ENCODE measurements at places on chromosomes 3 and 15.

DNA sequence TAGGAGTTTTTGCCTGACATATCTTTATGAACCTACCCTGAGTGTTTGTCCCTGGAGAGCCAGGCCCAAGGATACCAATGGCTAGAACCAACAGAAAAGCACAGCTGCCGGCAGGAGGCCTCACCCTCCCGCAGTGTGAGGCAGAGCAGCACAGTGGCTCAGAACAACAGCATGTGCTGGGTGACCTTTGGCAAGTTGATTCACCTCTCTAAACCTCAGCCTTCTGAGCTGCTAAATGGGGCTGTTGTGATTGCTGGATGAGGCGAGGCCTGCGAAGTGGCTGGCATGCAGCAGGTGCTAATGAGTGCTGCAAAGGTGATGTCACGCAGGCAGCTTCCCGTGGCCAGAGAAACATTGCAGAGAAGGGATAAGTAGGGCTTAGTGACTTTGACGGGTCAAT lies 23.3 kb downstream of the IDH2 start:
- peak overlapping the region; percentile 72 for H3K27ac ChIP-seq
- no peak overlapping the region for H3K4me3 ChIP-seq
- peaks cover 66% of the 10 kb centered on the region for H3K36me3 ChIP-seq
- H3K4me1 ChIP-seq = peaks cover 14% of the 10 kb centered on the region
- DNase-seq = no peak
- H3K27me3 ChIP-seq = no peaks in the 10 kb centered on the region

DNA sequence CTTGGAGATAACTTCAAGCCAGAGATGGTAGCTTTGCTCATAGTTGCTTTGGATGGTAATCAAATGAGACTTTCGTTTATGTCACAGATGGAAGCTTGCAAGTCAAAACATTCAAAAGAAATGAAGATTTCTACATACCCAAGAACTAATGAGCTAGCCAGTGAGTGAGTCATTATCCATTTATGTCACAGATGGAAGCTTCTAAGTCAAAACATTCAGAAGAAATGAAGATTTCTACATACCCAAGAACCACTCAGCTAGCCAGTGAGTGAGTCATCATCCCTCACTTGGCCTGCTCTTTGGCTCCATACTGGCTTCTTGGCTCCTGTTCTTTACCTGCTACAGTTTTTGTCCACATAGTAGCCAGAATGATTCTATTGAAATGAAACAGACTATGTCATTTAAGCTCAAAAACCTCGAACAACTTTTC lies 559.8 kb upstream of the CBLB start:
- no peaks in the 10 kb centered on the region for H3K27me3 ChIP-seq
- peak overlapping the region; percentile 97 for H3K27ac ChIP-seq
- peaks cover 25% of the 10 kb centered on the region for H3K36me3 ChIP-seq
- DNase-seq = no peak
- peaks cover 57% of the 10 kb centered on the region for H3K4me1 ChIP-seq

- no peak for DNase-seq
- H3K4me1 ChIP-seq = no peaks in the 10 kb centered on the region
- no peaks in the 10 kb centered on the region for H3K27me3 ChIP-seq
- H3K4me3 ChIP-seq = no peak overlapping the region
Observed at GRCh38 chr3:121096953-121097352, 188.9 kb downstream of the STXBP5L start.

DNA sequence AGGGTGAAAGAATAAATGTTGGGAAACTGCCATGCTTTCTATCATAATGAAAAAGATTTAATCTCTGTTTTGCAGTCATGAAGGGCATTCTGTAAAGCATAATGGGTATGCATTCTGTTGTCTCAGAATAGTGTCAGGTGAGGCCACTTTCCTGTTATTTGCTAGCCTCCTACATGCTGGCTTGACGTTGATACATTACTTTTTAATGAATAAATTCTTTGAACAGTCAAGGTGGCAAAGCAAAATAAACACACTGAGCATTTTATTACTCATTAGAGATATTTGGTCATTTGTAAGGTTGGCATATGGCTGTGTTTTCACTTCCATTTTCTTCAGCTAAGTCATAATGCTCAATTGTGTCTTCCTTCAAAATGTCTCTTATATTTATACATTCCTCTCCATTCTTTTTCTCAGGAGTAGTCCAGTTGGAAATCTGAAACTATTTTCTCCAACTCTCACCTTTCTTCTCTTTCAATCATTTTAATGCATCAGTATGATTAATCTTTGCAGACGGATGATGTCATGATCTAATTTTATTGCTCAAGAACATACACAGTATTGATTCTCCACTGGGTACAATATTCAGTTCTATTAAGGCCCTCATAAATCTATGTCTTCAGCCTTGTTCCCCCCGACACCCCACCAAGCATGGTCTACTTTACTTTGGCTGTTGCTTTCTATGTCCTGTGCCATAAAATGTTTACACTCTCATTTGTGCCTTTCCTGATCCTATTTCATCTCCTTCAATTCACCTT lies 290.7 kb downstream of the GBE1 start:
- H3K4me1 ChIP-seq = no peaks in the 10 kb centered on the region
- DNase-seq = no peak
- H3K4me3 ChIP-seq = no peak overlapping the region
- H3K27me3 ChIP-seq = no peaks in the 10 kb centered on the region
- H3K36me3 ChIP-seq = no peaks in the 10 kb centered on the region

DNA sequence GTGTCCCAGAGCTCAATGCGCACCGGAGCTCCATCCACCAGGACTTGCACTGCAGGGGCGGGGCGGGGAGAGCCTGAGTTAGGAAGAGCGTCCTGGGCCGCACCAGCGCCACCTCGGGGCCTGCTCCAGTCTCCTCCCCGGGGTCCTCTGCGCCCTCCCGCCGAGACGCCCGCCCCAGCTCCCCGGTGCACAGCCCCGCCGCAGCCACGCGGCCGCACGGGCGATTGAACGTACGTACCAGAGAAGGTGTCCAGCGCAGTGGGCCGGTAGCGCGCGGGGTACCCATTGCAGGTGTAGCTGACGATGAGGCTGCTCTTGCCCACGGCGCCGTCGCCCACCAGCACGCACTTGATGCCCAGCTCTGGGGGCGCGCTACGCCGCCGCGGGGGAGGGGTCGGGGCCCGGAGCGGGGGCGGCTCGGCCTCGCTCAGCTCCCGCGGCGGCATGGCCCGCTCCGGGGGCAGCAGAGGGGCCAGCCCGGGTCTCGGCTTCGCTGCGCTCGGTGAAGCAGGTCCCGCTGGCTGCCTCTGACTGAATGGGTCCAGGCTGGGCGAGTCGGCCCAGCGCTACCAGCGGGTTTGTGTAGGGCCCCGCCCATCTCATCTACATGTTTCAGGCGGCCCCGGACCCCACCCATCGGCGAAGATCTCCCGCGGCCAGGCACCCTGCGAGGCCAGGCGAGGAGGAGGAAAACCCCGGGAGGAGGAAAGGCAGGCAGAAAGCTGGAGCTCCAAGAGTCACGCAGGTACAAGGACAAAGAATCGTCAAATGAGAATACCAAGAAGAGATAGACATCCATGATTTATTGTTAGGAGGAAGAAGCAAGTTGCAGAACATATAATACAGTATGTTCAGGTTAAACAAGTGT lies at the start of gene RHOV:
TSS of gene RHOV (minus strand) at position 541 of the 868 bp plus-strand sequence. CDS start at position 446, 95 bp downstream.
- H3K36me3 ChIP-seq = no peaks in the 10 kb centered on the region
- DNase-seq = peak; percentile 72
- H3K4me3 ChIP-seq = peak within 1 kb of the TSS; percentile 73
- H3K27ac ChIP-seq = no peak within 1 kb of the TSS
- peaks cover 13% of the 10 kb centered on the region for H3K27me3 ChIP-seq

GRCh38 chr3:46297658-46298423 lies 55.6 kb downstream of the CCR3 start:
- H3K27ac ChIP-seq = no peak overlapping the region
- peaks cover 17% of the 10 kb centered on the region for H3K27me3 ChIP-seq

DNA sequence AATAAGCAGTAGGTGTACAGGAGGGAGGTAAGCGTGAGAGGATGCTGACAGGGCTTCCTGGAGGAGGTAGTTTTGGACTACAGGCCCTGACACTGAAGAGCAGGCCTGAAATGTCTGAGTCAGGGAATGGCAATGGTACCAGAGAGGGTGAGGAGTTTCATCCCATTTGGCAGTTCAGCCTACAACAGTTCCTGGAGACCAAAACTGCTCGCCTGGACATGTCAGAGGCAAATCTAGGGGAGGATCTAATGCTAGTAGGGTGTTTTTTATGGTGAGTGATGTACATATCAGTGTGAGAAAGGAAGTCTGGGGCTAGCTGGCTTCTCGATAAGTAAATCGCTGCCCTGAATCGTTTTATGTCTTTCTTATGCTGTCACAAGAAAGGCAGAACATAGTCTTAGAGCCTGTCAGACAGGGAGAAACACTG lies 13.8 kb upstream of the TNFSF10 start:
- H3K36me3 ChIP-seq = no peaks in the 10 kb centered on the region
- H3K4me3 ChIP-seq = no peak overlapping the region
- peak overlapping the region; percentile 78 for H3K27ac ChIP-seq
- DNase-seq = no peak
- no peaks in the 10 kb centered on the region for H3K27me3 ChIP-seq

GRCh38 chr3:158313338-158313927 lies 203.5 kb downstream of the RSRC1 start:
- H3K4me1 ChIP-seq = no peaks in the 10 kb centered on the region
- H3K36me3 ChIP-seq = peaks cover 7% of the 10 kb centered on the region
- no peak overlapping the region for H3K27ac ChIP-seq
- DNase-seq = no peak
- H3K27me3 ChIP-seq = no peaks in the 10 kb centered on the region

DNA sequence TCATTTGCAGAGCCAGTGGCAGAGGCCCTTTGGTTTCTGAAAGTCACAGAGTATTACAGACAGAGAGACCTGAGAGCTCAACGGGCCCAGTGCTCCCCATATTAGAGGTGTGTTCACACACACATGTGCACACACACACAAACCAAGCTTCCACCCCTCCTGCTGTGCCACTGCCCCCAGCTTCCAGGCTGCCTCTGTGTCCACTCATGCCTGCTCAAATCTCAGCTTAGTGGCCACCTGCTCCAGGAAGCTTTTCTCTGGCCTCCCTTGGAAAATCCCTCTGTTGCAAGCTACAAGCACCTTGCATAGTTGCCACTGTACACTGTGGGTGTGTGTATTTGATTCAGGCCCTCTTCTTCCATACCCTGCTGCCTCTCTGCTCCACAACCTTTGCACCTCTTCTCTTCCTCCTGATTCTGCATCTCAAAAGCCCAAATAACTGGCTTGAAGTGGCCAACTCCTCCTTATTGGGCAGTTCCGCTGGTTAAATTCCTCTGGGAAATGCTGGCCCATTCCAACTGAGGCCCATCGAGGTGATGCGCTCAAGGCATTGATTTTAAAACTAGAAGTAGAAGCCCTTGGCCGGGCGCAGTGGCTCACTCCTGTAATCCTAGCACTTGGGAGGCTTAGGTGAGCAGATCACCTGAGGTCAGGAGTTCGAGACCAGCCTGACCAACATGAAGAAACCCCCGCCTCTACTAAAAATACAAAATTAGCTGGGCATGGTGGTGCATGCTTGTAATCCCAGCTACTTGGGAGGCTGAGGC lies 23.0 kb downstream of the MESD start:
- H3K4me3 ChIP-seq = no peak overlapping the region
- DNase-seq = no peak
- H3K36me3 ChIP-seq = peaks cover 78% of the 10 kb centered on the region

DNA sequence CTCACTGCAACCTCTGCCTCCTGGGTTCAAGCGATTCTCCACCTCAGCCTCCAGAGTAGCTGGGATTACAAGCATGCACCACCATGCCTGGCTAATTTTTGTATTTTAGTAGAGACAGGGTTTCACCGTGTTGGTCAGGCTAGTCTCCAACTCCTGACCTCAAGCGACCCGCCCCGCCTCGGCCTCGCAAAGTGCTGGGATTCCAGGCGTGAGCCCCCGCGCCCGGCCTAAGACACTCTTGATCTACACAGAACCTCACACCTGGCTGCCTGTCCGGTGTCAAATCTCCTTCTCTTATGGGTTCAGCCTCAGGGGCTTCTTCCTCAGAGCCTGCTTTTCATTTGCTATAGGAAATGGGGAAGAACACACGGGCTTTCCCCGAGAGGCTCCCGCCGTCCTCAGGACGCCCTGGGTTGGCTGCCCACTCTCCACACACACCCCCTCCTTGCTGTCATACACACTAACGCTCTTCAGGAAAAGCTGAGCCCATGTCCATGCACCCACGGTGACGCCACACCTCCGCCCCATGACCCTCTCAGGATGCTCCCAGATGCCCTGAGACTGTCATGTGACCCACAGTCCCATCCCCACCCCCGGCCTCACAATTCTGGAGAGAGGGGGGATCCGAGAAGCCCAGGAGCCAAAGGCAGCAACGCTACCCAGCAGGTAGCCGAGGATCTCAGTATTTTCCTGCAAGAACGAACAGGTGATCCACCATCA lies 10.4 kb downstream of the TMEM44 start:
- no peaks in the 10 kb centered on the region for H3K36me3 ChIP-seq
- no peaks in the 10 kb centered on the region for H3K4me1 ChIP-seq
- H3K27ac ChIP-seq = no peak overlapping the region
- H3K4me3 ChIP-seq = no peak overlapping the region
- H3K27me3 ChIP-seq = no peaks in the 10 kb centered on the region

- H3K4me3 ChIP-seq = no peak overlapping the region
- DNase-seq = no peak
- H3K27ac ChIP-seq = no peak overlapping the region
- peaks cover 3% of the 10 kb centered on the region for H3K27me3 ChIP-seq
- H3K36me3 ChIP-seq = no peaks in the 10 kb centered on the region
- peaks cover 4% of the 10 kb centered on the region for H3K4me1 ChIP-seq
Observed at GRCh38 chr3:13770170-13771169, 109.4 kb downstream of the WNT7A start.

GRCh38 chr15:69666921-69667811 lies 214.5 kb downstream of the RPLP1 start:
- H3K27ac ChIP-seq = no peak overlapping the region
- H3K4me1 ChIP-seq = peaks cover 50% of the 10 kb centered on the region
- DNase-seq = no peak
- no peaks in the 10 kb centered on the region for H3K27me3 ChIP-seq
- no peak overlapping the region for H3K4me3 ChIP-seq

DNA sequence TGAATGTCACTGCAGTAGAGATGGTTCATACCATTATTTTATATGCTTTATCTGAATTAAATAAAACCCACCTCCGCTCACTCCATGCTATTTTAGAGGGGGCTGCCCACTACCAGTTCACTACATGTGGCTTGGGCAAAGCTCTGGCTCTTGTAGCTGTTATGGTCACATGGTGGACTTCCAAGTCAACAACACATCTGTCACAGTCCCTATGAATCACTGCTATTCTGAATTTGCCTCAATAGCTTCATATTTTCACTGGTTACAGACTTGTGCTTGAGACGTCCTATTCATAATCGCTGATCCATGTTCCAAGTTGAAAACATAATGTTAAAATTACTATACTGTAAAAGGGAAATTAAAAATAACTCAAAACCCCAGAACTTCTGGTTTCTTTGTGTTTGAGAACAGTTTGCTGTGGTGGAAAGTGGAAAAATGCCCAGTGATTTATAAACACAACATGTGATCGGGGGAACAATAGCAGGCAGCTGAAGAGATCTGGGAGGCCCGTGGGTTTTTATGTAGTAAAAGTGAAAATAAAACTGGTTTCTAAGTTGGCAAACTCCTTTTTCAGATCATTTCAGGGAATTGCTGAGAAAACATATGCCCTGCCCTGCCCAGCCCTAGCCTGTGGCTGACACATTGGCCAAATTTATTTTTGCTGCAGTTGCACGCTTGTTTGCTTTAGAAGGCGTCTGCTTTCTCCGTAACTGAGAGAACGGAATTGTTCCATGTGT lies 128.8 kb upstream of the PRR23C start:
- no peak overlapping the region for H3K27ac ChIP-seq
- no peaks in the 10 kb centered on the region for H3K36me3 ChIP-seq
- H3K27me3 ChIP-seq = peaks cover 15% of the 10 kb centered on the region
- H3K4me1 ChIP-seq = peaks cover 1% of the 10 kb centered on the region

Measured in activated T-cell treated with anti-CD3 and anti-CD28 coated beads, Interleukin-2, amount 50 U/mL, for 24 hours (primary cell).